Large intestine (tissue), 12 donors: ENCODE measurements at places on chromosomes 16 and 17. TPM values are rescaled to one million over a fixed set of nuclear protein-coding genes. Genes with fewer than 3 reads are reported as not detected.

DNA sequence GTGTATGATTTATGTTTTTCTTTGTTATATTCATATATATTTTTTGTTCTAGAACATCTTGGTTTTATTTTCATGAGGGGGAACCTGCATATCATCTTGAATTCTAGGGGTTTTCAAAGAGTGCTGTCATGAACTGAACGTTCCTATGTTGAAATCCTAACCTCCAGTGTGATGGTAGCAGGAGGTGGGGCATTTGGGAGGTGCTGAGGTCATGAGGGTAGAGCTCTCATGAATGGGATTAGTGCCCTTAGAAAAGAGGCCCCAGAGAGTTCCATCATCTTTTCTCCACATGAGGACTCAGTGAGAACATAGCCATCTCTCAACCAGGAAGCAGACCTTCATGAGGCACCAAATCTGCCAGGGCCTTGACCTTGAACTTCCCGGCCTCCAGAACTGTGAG is 34.6 kb upstream of the CCDC182 start:
- no peak for DNase-seq

DNA sequence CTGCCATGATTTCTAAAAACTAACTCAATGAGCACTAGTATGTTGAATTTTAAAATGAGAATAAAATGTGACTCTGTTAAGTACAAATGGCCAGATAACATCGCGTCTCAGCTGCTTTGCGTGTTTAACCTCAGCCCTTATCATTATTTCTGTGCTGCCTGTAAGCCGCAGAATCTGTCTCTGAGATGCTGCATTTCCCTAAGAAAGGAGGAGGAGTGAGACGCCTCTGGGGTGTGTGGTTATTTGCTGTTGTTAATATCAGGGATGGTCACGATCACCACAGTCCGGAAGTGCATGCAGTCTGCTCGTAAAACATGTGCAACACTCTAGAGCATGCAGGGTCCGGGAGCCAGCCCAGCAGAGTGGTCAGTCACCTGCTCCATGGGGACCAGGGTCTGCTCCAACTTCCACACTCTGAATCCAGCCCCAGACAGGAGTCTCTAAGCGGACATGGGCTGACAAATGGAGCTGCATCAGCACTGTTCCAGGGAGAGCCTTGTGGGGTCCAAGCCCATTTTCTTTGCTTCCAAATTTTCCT is 342.5 kb downstream of the MAF start:
- DNase-seq: no peak

GRCh38 chr16:26026709-26027450 is 335.1 kb downstream of the HS3ST4 start:
- peak; percentile 13 for DNase-seq

DNA sequence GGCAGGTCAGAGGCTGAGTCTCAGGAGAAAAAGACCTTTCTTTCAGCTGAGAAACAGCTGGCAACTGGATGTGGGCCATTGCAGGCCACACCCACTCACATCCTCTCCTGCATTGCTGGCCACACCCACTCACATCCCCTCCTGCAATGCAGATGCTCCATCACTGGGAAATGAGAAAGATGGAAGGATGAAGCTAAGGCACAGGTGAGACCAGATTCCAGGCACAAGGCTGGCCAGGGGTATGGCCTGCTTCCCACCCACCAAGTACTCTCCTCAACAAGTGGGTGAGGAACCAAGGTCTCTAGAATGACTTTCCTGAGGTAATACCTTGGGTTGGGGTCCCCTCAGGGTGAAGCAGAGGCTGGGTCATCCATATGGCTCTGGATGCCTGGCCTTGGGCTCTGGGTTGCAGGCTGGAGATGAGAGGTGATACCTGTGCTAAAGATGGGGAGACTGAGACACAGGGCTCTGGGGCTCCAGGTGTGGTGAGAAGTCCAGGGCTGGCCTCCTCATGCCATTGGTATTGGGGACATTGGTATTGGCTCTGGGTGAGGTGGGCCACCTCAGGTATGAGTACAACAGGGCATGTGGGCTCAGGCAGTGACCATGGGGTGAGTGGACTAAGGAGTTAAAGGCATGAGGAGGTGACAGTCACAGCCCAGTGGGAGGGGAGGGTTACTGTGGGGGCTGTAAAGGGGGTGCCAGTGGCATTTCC is 1726.8 kb downstream of the TP53TG3F start:
- DNase-seq: no peak

DNA sequence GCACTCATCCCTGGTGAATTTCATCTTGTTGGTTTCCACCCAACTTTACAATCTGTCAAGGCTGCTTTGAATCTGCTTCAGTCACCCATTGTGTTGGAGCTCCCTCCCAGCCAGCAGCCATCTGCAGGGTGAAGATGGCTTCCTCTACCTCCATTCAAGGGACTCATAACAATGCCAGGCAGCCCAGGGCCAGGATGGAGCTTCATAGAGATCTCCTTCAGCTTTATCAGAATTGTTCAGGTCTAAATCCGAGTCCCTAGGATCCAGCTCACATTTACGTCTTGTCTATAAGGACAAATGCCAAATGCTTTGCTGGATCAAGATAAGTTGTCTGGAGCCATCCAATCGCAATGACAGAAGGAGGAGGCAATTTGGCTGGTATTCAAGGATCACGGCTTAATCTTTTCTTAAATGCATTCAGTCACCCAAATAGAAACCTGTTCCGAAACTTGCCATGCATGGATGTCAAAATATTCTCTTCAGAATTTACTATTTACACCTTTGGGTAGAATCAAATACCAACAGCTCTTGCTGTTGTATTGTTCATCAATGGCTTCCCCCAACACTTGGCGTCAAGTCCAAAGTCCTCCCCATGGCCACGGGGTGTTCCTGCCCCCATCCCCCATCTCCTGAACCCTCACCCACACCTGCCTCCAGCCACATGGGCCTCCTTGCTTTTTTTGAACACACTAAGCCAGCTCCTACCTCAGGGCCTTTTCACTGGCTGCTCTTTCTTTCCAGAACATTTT is 3.8 kb upstream of the FAM171A2 start:
- no peak for DNase-seq

- no peak for DNase-seq
Measured at GRCh38 chr16:78656887-78657286, 557.4 kb downstream of the WWOX start.

CLEC10A gene
- 9.7 TPM for polyA plus RNA-seq

NETO2 gene
- polyA plus RNA-seq: 2.6 TPM

- no peak for DNase-seq
Measured at GRCh38 chr17:27631897-27632725, 1.1 kb downstream of the LGALS9 start.

HSD17B1 gene
- 2.1 TPM for polyA plus RNA-seq

DNA sequence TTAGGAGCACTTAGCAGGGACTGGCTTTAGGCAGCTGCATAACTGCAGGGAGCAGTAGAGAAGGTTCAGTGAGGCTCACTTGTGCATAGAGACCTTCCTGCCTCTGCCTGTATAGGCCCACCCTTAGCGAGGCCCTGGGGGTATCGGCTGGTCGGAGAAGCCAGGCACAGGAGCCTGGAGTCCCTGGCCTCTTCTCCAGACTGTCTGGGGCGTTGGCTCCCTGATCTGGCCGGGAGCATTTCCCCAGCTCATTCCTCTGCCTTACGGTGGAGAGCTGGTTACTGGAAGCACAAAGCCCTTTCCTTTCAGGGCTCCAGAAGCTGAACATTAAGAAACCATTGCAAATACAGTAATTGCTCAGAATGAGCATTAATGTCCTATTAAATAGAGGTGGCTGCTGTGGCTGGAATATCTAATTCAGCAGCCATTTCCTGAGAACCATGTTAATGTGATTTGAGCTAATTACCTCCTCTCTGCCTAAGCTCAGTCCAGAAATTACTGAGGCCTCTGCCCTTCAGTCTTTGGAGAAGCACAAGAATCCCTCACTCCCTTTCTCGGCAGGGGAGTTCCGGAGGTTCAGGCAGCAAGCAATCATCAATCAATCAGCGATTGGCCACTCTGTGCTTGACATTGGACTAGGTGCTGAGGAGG is 18.8 kb upstream of the TMEM220 start:
- DNase-seq: peak; percentile 30

DNA sequence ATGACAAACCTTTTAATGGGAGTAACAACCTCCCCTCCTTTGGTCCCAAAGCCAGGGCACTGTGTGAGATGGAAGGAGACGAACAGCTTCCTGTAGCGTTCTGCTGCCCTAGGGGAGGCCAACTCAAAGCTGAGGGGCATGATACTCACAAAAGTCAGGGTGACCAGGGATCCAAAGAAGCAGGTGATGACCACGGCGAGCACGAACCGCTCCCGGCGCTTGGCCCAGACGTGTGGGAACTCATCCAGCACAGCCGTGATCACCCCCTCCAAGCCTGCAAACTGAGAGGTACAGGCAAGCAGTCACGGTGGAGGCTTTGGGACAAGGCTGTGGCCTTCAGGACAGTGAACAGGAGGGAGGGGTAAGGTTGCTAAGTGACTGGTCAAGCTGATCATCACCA is 25.1 kb downstream of the SLC6A4 start:
- no peak for DNase-seq

DNA sequence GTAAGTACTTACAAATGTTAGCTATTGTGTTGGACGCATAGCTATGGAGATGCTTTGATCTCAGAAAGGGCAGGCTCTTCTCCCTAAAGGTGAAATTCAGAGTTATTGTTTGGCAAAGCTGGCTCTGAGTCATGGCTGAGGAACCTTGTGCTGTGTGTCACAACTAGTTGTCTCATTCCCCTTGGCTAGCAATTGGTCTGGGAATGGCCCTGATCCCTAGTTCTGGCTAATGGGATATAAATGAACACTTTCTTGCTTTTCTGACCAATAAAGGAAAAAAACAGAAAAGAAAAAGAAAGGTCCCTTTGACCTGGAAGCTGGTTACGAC is 210.6 kb downstream of the MAP2K4 start:
- DNase-seq: no peak

DNA sequence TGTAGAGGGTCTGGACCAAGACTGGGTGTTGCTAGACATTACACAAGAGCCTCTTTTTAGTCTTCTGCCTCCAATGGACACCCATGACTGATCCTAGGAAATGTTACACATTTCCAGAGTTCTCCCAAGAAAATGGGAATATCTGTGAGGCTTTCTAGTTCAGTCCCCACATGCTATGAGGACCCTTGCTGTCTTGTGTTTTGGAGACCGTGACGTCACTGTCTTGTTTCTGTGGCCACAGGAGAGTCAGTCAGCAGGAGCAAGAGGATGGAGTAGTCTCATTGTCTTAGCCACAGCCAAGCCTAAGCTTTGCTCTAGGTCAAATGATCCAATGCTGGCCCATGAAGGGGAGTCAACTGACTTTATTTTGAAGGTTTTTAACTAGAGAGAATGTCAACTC is 820.1 kb upstream of the RBFOX1 start:
- no peak for DNase-seq

- DNase-seq: peak; percentile 50
Measured at GRCh38 chr17:78759203-78759968, 22.7 kb downstream of the CYTH1 start.

GRCh38 chr16:49281843-49282642 is 405 bp upstream of the CBLN1 start:
- peak; percentile 96 for DNase-seq

GRCh38 chr17:9533441-9533840 is 42.2 kb downstream of the STX8 start:
- no peak for DNase-seq

- no peak for DNase-seq
Measured at GRCh38 chr16:3641801-3642396, 12.6 kb upstream of the DNASE1 start.

TRAF7 gene
- 63.3 TPM for polyA plus RNA-seq

CUEDC1 gene
- 17.1 TPM for polyA plus RNA-seq

SETD6 gene
- polyA plus RNA-seq: 28.8 TPM

GRCh38 chr16:31177136-31177535 is 2.8 kb upstream of the FUS start:
- no peak for DNase-seq

GRCh38 chr17:57021226-57021940 is 43.5 kb downstream of the SCPEP1 start:
- DNase-seq: no peak

DNA sequence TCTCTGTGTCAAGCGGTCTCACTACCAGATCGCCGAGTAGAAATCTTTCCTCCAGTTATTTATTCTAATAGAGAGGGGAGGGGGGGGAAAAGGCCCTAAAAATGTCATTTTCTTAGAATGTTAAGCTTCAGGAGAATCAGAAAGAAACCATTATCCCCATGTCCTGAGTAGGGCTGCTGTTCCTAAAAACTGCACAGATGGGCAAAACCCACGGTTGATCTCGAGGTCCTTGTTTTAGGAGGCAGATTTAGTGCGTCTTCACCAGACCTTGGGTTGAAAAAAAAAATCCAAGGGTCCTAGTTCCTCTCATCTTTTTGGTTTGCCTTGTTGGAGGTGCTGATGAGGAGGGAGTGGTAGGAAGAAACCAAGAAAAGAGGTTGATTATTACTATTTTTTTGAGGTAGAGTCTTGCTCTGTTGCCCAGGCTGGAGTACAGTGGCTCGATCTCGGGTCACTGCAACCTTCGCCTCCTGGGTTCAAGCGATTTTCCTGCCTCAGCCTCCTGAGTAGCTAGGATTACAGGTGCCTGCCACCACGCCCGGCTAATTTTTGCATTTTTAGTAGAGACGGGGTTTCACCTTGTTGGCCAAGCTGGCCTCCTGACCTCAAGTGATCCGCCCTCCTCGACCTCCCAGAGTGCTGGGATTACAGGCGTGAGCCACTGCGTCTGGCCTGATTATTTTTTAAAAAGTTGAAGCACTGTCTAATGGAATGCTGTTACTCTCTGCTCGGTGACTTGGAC is 1.4 kb downstream of the CBFB start:
- no peak for DNase-seq

DNA sequence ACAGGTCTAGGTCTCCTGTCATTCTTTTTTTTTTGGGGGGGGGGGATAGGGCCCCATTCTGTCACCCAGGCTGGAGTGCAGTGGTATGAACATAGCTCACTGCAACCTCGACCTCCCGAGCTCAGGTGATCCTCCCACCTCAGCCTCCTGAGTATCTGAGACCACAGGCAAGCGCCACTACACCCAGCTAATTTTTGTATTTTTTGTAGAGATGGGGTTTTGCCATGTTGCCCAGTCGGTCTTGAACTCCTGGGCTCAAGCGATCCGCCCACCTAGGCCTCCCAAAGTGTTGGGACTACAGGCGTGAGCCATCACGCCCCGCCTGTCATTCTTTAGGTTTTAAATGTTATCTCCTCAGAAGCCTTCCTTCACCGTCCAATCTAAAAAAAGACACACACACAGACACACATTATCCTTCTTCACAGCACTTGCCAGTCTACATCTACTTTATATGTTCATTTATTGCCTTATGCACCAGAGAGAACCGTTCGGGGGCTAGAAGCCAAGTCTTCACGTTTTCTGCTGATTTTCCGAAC is 694 bp downstream of the MRPL27 start:
- DNase-seq: no peak

GRCh38 chr16:88368994-88369393 is 13.8 kb upstream of the ZNF469 start:
- DNase-seq: no peak

DNA sequence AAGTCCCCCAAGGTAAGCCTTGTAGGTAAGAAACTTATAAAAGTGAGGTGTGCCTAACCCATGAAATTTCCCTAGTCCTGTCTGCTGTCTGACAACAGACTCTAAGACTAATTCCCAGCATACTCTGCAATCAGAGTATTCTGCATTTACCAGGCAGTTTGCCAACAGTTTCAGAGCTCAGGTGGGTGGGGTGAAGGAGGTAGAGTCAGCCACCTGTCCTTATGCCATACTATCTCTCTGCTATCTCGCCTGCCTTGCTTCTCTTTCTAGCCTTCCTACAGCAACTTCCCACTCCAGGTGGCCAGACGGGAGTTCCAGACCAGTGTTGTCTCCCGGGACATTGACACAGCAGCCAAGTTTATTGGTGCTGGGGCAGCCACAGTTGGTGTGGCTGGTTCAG is 2.3 kb downstream of the ATP5MC1 start:
- peak; percentile 73 for DNase-seq

KCNH4 gene
- polyA plus RNA-seq: 0.36 TPM
